ENCODE measurements at places on chromosomes 12 and 14.

DNA sequence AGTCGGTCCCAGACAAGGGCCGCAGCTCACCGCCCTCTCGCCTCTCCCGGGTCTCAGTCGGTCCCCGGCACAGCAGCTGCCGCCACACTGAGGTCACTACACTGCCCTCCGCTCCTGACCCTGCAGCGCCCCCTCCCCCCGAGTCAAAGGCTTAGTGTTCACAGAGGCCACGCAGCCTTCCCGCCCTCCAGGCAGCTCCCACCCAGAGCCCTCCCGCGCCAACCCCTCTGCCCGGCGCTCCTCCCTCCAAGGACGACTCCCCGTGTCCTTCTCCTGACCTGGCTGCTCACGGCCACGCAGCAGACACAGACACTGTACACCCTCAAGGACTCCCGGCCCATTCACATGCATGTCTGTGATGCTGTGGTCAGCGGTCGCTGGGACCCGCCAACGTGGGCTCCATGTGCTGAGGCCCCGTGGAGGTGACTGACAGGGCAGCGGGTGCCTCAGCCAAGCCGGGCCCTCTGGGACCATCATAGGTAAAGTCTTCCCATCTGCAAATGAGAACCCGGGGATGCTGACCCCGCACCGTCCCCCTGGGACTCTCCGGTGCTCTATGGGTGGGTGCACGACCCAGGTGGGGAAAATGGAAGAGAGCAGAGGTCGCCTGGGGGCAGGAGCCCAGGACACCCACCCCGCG lies 16.3 kb upstream of the GALNT9 start:
- no peak for DNase-seq

GRCh38 chr12:47400266-47400665 lies 305.6 kb downstream of the RPAP3 start:
- no peak for DNase-seq

DNA sequence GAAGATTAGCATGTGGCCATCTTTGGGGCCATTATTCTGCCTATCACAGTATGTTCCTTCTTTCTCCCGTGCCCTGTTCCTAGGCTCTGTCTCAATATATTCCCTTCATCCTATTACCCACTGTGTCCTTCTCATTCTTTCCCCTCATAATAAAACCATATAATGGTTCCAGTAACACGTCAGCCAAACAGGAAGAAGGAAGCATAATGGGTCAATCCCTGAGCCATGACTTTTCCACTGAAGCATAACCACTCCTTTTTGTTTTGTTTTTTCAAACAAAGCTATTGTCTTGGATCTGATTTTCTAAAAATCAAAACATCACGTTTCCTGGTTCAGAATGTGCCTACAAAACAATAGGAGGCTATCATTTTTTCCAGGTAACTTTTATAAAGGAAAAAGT lies 21.3 kb upstream of the RHOJ start:
- no peak for DNase-seq

DNA sequence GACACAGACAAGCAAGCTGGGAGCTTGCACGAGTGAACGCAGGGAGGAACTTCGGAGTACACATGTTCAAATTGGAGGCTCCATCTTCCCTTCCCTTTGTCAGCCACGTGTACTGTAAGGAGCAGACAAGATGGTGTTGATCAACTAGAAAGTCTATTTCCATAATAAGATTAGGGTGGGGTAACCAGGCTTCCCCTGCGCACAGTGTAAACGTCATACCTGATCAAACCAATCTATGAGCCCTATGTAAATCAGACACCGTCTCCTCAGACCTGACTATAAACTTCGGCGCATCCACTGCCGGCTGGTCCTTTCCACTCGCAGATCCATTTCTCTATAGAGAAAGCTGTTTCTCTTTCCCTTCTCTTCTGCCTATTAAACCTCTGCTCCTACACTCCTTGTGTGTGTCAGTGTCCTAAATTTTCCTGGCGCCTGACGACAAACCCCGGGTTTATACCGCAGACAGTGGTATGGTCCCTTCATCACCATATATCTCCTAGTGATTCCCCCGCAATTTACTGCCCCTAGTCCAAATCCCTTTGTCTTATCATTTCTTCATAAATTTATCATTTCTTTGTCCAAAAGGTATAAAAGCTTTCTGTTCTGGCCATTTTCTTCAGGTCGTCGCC lies 7.5 kb upstream of the ETFBKMT start:
- no peak for DNase-seq

GRCh38 chr12:4956054-4956453 lies 46.3 kb downstream of the KCNA1 start:
- no peak for DNase-seq

DNA sequence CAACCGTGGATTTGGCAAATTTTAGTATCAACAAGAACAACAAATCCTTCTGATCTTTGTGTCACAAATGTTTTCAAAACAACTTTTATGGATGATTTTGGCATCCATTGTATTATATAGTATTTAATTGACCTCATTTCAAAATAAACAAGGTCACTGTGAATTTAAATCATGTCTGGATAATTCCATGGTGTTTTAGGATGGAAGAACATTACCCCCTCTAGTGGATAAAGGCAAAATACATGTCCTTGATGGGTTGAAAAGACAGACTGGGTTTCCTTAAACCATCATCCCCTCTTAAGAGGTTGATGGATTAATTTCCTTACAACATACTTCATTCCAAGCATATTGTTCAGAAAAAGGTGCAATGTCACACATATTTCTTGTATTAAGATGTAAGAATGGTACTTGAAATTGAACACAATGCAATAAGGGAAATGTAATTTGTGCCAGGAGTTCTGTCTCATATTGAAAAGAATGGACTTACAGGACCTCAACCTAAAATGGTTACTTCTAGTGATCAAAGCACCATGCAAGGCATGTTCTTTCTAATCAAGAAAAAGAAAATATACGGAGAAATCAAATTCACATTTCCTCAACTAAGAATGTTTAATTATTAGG lies 352.0 kb downstream of the BCAT1 start:
- peak; percentile 49 for DNase-seq

DNA sequence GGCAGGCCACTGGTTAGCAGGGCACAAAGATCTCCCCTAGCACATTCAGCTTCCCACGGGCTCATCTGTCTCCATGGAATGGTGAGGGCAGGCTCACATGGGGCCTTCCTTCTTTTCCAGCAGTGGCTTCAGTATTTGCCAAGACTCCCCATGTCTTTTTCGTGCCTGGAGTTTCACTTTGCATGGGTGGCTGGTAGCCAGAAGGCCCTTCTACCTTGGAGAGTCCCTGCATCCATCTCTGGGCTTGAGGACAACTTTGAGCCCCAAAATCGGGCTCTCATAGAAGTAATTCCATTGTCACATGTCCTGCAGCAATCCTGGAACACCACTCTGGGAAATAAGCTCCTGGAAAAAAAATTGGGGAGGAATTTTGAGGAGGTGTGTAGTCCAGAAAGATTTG lies 42.1 kb downstream of the NFKBIA start:
- DNase-seq: no peak

- DNase-seq: peak; percentile 21
Measured at GRCh38 chr12:104360157-104360556, 56.6 kb downstream of the EID3 start.

- DNase-seq: no peak
Measured at GRCh38 chr14:103104389-103104653, 9.8 kb downstream of the EXOC3L4 start.

DNA sequence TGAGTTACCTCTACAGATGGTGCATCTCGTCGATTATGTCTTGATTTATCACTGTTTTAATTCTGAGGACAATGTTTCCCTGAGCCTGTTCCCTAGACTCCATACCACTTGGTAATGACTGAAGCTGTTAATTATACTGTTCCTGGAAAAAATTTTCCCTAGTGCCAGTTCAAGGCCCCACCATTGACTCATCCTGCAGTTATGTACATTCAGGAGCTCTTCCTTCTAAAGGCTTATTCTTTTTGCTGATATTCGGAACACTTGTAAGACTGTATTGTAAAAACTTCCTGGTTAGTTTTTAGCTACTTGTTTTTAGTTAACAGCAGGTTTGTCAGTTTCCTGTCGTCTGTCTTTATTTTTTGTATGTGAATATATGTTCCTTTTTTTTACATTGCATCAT lies 30.4 kb upstream of the PPP2R5E start:
- no peak for DNase-seq

DNA sequence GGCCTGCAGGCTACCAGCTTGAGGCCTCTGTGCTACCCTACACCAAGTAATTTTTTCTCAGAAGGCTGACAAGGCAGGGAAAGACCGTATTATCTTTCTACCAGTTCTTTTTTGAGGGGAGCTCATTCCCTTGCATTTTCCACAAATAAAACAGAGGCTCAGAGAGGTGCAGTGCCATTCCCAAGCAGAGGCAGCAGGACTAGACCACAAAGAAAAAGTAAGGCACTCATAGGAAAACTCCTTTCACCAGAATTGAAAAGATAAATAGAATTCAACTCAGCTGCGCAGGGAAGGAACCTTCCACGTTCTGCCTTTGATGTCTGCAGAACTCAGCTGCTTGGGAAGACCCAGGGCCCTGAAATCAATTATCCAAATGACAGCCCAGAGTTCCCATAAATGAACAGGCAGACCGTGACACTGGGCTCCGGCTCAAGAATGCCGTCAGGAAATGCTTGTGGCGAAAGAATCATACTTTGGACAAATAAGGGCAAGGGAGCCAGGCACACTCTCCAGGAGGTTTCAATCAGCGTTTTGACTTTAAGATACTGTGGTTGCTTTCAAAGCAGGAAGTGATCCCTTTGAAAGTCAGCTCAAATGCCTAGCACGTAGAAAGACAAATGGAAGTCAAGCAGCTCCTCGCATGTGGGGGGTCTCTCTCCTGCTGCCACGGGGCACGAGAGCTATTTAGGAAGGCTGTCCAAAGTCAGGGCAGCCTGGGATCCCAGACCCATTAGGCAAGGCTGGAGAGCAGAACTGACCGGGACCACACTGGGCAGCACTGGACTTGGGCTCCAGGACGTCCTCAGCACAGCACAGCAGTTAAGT lies 14.0 kb downstream of the KCTD10 start:
- DNase-seq: peak; percentile 30

DNA sequence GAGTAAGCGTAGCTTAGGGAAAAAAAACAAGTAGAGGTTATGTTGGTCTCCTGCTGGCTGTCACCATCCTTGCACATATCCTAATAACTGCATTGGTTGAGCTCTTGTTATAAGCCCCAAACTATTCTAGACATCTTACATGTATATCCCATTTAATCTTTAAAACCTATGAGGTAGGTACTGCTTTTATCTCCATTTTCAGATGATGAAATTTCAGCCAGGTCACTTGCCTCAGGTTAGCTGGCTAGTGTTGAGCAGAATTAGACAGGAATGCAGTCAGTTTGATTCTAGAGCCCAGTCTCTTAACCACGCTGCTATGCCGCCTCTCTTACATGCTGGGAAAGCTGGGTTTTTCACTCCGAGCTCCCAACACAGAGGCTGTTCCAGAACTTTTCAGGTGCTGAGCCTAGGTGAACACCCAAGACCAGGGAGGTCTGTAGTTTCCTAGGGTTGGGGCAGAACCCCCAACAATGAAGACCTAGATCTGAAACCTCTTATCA lies 269.9 kb upstream of the RGS6 start:
- DNase-seq: no peak

- DNase-seq: peak; percentile 40
Measured at GRCh38 chr12:19461999-19462398, 22.7 kb downstream of the AEBP2 start.

- no peak for DNase-seq
Measured at GRCh38 chr14:59362513-59362912, 102.7 kb downstream of the GPR135 start.

DNA sequence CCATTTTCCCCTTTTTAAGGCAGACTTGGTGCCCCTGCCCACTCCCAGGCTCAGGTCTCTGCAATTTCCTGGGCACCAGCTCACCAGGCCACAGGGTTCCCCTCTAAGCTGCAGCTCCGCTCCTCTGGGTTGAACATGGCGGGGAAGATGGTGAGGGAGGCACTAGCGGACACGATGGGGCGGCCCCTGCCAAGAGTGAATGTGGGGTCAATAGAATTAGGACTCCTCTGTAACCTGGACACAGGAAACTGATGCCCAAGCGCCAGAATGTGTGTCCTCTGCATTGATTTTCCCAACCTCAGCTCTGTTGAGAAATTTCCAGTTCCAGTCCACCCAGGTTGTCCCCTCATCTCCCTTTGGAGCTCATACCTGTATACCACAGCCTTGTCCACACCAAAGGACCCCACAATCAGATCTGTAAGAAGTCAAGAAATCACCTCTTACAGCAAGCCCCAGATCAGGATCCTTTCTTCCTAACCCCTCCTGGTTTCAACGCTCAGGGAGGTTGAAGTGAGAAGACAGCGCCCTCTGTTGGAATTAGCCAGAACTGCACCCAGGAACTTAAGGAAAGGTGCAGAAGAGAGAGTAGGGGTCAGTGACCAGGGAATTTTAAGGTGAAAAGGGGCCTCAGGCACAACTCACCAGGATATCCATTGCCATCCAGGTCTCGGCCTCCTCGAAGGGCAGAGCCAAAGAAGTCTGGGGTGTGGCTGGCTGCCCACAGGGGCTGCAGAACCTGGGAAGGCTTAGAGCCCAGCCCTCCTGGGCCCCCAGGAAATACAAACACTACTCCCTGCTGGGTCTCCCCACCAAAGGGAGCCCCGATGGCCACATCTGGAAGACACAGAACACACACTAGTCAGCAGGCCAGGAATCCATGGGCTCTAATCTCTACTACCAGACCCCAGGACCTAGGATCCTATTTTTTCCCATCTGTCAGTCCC lies 14.7 kb downstream of the ITGA5 start:
- DNase-seq: peak; percentile 77

GRCh38 chr12:56160193-56160763 lies 2.1 kb downstream of the MYL6 start:
- DNase-seq: peak; percentile 57

GRCh38 chr12:79818856-79819255 lies 116.0 kb downstream of the PPP1R12A start:
- no peak for DNase-seq

- peak; percentile 25 for DNase-seq
Measured at GRCh38 chr12:29610473-29611170, 113.1 kb upstream of the OVCH1 start.

DNA sequence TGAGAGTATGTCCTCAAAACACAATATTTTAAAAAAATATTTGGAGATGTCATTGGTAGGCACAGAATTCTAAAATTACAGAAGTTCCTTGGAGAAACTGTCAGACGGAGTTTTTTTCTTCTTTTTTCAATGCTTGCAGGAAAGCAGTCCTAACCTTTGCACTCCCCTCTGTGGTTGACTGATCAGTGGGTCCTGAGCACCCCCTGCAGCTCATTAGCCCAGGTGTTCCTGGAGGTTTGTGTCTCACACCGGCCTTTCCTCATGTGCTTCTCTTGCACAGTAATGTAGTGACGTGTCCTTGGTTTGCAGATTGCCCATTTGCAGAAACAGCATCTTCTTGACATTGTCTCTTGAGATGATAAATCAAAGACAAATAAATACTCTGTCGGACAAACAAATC lies 513.0 kb downstream of the TMEM121 start:
- DNase-seq: no peak

Data from suppressor macrophage treated with lipopolysaccharide for 1 hour (primary cell).